ENCODE measurements at places on chromosomes 2 and 18.

GRCh38 chr2:150309311-150310080, 178.0 kb downstream of the RND3 start:
- no peak for DNase-seq

DNA sequence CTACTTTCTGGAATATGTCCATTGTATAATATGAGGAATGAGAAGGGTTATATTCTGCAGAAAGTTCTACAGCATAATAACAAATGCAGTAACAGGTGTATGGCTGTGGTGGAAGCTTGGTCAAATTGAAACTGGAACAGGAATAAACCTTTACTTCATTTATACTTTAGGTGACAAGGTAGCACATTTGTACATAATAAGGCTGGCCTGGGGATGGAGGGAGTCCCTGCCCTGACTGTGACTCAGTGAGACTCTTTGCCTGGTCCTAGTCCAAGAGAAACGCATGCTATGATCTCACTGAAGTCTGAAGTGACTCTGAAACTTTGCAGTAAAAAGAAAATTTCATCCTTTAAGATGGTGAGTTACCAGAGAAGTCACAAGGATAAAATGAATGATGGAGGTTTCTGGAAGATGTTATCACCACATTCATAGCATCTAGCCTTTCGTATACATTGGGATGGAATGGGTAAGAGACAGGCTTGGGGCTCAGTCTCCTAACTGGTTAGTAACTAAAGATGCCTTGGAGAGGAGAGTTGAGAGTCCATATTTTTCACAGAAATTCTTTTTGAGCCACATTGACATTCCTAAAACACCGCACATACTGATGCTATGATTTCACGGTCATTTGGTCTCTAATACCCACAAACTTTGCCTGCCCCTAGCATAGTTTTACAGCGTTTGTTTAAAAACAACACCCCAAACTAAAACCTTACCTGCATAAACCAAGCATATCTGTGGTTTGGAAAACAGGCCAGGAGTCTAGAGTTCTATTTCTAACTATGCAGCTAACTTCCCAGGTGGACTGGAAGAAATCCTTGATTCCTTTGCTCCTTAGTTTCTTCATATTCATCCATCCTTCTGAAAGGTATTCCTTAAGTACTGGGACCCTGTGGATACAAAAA, 42.4 kb upstream of the NABP1 start:
- no peak for DNase-seq

- no peak for DNase-seq
Observed at GRCh38 chr2:218644721-218645120, 14.7 kb downstream of the ZNF142 start.

DNA sequence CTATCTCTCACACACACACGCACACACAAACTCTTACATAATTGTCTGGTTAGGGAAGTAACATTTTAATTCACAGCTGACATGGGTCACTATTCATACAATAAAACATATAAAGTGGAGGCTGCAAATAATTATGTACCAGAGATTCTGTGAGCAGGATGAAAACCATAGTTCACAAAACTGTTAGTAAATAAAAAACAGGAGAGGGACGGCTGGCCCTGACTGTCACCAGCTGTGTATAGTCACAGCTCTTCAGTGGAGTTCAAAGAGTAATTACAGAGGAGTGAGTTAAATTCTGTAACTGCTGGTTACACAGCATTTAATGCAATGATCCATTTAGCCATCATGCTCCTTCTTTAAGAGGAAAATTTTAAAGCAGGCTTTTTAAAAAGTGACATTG, 76.9 kb downstream of the NRXN1 start:
- no peak for DNase-seq

DNA sequence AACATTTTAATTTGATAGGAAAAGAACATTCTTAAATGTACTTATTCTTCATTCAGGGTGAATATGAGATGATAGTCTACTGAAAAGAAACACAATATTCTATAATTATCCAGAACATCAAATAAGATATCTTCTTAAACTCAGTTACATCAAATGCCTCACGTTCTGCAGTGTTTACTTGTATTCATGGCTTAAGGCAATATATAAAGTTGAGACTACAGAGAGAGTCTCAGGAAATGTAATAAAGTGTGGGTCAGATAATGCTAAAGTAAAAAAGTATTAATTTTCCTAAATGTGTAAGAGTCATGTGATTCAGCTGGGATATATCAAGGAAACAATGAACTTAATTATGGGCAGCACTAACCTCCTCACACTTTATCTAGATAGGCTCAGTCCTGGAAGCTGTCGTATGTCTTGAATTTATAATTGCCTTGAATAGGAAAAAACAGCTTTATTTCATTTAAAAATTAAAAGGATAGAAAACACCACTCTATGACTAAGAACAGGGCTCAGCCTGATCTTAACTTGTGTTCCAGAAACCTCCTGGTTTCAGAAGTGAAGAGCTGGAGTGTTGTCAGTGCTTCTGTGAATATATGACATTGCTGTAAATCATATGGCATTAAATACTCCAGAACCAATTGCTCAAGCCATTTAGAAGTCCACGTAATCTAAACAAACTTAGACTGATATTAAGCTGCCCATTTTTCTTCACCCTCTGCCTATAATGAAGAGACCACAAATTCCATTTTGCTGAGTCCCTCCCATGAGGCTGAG, 240.2 kb downstream of the FSIP2 start:
- DNase-seq = no peak

DNA sequence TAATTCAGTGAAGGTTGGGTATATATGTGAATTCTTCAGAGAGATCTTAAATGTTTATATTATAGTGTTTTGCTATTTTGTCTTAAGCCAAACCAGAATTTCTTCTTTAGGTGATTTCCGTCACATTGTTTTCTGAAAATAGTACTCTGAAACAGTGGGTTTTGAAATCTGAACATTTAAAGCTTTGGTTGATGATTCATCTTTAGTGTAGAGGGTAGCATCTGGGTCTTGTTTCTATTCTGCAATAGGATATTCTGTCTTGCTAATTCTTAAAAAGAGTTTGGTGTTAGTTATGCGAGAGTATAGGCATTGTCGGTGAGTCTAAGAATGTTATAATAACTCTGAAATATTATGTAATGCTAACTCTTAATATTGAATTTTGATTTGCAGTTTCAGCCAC, 69.6 kb upstream of the FAM237A start:
- no peak for DNase-seq

DNA sequence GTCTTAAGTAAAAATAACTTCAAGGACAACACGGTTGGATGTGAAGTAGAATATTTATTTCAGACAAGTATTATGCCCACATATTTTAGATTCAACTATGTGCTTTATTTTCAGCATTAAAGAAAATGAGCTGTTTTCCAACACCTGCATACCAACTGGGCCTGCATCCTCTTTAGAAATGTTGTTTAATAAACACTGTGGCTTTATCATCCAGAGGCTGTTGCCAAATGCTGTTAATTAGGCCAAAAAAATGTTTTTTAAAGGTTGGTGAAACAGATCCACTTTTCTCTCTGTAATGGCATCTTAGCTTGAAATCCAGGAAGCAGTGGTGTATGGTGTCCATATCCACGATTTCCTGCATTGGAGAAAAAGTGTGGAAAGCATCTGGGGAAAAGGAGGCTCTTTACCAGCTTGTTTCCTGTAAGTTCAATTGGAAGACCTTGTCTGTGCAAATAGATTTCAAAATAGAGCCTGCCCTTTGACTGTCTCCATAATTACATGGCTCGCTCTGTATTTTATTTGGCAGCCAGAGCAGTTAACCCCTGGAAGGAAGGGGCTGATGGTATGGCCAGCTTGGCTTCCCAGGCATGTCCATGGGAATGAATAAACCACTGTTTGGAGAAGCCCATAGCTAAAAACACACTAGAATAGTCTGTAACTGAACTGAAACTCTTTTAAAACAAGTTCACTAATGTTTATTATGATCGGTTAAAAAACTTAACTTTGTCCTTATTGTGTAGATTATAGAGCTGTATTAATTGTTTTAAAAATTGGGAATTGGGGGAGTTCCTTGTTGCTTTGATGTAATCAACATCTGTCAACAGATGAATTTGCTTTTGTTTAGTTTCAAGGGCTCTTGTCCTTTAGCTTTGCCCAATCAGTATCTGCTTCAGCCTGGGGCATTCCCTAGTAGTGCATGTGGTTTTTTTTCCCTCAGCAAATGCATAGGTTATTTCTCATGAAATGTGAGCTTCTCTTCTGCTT, 33.0 kb upstream of the DLX1 start:
- no peak for DNase-seq

- DNase-seq = no peak
Observed at GRCh38 chr18:38616306-38616705, 1050.7 kb upstream of the CELF4 start.

DNA sequence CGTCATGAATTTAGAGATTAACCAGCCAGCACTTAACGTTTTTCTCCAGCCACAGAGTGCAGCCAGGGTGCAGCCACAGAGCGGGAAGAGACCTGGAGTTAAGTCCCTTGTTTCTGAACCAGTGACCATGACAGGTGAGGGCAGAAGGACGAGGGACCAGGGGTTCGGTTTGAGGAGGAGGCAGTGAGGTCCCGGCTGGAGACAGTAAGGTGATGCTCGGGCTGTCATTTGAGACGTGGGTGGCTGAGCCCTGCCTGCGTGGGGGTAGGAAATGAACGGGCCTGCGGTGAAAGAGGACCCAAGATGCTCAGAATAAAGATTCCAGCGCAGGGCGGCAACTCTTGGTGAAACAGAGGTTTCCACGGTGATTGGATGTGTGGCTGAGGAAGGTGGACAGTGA, 205.9 kb downstream of the SNTG2 start:
- no peak for DNase-seq

- DNase-seq = no peak
Observed at GRCh38 chr2:164285576-164285975, 335.7 kb downstream of the GRB14 start.

DNA sequence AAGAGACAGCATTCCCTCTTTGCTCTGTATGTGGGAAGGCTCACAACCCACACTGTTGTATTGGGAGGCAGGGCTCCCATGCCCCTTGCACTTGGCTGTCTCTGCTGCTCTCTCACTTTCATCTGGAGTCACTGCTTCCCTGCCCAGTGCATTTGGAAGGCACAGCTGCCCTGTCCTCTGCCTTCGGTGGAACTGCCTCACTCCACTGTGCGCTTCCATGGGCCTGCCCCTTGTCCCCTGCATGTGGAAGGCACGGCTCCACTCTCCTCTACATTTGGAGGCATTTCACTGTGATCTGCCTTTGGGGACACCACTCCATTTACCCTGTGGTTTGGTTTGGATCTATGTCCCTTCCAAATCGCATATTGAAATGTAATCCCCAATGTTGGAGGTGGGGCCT, 9.1 kb upstream of the PROM2 start:
- DNase-seq = no peak

- no peak for DNase-seq
Observed at GRCh38 chr18:75031717-75032317, 177.1 kb downstream of the PTGR3 start.

DNA sequence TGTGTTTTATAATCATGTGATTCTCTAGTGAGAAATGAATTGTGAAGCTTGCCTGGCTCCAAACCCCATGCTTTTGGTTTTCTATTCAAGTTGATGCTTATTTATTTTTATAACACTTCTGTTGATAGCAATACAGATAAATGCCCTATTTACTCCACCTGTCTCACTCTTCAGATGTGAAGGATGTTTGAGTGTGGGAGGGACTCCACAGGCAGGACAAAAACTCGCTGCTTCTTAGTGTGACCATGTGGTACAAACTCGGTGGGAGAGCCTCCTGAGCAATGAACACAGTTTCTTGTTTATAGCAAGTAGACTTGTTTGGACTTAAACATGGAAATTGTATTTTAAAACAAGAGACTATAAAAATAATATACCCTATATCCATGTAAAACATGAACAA, 219.7 kb downstream of the GULP1 start:
- DNase-seq = no peak

DNA sequence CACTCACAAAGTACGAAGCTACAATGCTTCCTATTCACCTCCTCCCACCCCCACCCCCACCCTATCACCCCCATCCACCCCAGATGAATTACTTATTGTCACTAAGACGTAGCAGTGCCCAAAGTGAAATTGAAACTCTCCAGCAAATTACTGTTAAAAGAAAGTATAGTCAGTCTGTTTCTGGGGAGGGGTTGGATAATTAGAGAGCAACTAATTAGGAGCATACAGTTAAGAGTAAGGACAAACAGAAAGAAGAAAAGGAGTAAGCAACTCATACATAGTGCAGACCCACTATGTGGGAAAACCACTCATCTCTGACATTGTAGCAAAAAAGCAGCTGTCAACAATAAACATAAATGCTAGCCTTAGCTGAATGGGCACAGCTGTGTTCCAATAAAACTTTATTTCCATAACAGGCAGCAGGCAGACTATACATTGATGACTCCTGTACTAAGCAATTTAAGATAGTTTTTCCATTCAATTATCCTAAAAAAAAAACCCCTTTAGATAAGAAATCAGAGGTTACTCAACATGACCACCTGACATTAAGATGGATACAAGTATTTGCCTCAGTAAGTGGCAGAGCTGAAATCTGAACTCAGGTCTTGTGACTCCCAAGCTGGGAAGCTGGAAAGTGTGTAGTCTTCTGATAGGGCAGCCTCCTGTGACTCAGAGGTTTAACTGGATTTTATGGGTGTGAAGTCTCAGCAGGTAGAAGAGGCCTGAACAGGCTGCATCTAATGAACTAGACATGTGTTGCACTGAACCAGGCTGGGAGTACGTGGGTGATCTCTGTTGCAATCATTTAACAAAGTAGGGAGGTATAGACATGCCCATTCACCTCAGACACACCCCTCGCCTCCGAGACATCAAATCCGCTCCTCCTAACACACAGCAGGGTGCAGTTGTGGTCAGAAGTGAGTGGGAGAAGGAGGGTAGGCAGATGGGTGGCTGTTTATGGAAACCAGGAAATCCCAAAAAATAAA, 171.8 kb upstream of the KLF7 start:
- DNase-seq = no peak
